ENCODE measurements at places on chromosomes 6 and 20.

GRCh38 chr6:154459513-154459912 lies 51.0 kb downstream of the CNKSR3 start:
- no peak for DNase-seq

GRCh38 chr20:62523473-62524203 lies 47.8 kb upstream of the GATA5 start:
- no peak for DNase-seq

DNA sequence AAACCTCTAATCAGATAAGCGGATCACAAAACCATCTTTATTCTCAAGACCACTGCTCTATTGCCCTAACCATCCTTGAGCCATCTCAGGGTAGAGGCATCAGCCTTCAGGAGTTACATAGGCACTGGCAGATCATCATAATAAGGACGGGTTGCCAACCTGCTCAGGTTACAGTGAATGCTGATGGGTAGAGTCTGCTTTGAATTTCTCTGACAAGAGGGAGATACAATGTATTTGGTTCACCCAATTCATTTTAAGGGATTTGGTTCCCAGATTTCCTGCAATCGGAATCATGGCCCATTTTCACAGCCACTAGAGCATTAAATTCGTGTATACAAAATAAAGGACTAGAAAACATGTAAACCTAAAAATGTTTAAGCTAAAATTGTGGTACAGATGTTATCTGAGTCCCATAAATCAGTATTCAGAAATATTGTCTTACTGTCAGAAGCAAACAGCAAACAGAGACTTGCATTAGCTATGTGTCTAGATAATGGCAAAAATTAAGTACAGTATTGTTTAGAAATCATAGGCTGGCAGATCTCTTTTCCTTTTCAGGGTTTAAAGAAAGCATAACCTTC lies 41.9 kb upstream of the TMEM170B start:
- no peak for DNase-seq

DNA sequence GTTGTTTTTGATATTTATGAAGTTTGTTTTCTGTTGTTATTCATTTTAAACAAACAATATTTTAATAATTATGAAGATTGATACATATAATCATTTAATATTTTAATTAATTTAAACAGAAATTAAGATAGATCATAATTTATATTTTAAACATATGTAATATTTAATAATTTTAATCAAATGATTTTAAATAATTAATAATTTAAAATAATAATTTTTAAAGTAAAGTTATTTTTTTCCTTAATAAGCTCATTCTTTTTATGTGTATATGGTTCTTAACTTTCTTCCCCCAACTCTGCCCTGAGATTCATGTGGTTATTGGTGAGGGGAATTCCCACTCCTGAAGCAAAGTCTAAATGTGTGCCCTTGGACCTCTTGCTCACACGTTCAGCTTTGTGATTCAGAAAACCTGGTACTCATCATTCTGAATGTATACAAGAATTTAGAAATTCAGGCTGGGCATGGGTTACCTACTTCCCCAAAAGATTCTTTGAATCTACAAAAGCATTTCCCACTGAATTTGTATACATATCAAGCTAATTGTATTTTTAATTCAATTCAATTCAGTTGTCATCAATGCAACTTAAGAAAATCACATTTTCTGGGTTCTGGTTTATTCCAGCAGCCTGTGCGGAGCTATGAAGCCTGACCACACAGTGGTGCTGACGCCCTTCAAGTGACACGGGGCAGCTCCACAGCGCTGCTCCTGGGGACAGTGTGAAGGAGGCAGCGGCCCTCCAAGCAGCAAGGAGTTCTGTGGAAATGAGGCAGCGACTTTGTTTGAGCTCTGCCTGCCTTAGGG lies 168.9 kb upstream of the UST start:
- DNase-seq: peak; percentile 61

- DNase-seq: no peak
Measured at GRCh38 chr20:23370873-23371272, 8.9 kb downstream of the GZF1 start.

GRCh38 chr6:108632441-108632840 lies 71.7 kb downstream of the FOXO3 start:
- no peak for DNase-seq

DNA sequence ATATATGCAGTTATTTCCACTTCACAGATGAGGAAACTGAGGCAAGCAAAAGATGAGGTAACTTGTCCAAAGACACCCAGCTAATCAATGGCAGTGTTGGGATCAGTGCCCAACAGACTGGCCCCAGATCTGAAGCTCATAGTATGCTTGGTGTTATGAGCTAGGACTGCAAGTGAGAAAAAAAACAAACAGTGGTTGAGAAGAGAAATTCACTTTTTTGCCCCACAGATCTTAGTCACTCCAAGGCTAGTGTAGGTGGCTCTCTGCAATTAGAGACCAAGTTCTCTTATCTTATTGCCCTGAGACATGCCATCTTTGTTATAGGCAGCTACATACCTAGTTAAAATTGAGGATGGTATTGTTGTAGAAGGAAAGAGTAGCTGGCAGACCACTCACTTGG lies 16.3 kb downstream of the PLEKHG1 start:
- no peak for DNase-seq

GRCh38 chr6:135673501-135674309 lies 176.2 kb upstream of the AHI1 start:
- no peak for DNase-seq

DNA sequence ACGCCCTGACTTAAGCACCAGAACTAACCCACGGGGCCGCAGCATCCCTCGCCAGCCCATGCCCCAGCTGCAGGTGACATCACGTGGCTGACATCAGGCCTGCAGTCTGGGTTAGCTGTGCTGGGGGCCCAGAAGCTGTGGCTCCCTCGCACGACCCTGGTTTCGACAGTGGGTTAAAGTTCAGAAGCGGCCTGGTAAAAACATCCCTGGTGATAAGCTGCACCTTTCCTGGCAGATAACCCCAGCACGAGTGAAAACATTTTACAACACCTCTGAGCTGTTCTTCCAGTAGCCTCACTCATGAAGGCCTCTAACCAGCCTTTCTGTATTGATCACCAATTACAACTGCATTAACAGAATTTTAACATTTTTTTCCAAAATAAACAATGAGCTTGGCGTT lies 136.4 kb upstream of the RREB1 start:
- peak; percentile 56 for DNase-seq

GRCh38 chr6:164377348-164377918 lies 932.0 kb downstream of the C6orf118 start:
- no peak for DNase-seq

DNA sequence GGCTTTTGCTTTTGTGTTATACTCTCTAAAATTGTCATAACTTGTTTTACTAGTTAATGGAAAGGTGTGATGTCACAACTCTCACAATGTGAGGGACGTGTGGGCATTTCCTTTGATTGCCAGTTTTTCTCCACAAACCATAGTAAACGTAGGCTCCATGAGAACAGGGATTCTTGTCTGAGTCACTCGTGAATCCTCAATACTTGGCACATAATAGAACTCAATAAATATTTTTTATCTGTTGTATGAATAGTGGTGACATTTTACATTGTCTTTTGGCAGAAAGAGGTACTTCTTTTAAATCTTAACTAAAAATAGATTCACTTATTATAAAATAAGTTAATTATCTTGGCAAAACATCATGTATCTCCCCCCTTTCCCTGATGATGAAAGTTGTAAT lies 69.0 kb upstream of the CNKSR3 start:
- no peak for DNase-seq

DNA sequence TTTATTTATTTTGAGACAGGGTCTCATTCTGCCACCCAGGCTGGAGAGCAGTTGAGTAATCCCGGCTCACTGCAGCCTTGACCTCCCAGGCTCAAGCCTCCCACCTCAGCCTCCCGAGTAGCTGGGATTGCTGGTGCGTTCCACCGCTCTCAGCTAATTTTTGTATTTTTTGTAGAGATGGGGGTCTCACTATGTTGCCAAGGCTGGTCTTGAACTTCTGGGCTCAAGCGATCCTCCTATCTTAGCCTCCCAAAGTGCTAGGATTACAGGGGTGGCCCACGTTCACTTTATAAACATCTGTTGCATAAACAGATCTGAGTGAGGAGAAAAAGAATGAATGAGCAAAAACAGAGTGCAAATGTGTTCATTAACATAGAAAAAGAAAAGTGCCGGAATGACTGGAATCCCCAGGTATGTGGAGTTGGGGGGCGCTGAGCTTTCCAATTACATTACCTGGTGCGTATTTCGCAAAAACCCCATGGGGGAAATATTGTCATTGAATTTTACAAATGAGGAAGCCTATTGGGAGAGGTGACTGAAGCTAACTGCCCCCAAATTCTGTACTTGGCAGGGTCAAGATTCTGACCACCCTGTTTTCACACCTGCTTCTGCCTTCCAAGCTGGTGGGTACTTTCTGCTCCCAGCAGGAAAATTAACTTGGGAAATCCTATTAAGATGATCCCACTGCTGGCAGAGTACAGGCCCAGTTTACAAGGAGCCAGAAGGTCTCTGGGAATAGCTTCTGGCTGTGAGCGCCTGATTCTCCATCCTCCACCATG lies 207.7 kb upstream of the JARID2 start:
- no peak for DNase-seq

- no peak for DNase-seq
Measured at GRCh38 chr6:107330168-107330567, 129.2 kb downstream of the PDSS2 start.

- no peak for DNase-seq
Measured at GRCh38 chr6:126919947-126920346, 198.5 kb upstream of the RSPO3 start.

- no peak for DNase-seq
Measured at GRCh38 chr6:142761756-142762155, 183.2 kb downstream of the HIVEP2 start.

DNA sequence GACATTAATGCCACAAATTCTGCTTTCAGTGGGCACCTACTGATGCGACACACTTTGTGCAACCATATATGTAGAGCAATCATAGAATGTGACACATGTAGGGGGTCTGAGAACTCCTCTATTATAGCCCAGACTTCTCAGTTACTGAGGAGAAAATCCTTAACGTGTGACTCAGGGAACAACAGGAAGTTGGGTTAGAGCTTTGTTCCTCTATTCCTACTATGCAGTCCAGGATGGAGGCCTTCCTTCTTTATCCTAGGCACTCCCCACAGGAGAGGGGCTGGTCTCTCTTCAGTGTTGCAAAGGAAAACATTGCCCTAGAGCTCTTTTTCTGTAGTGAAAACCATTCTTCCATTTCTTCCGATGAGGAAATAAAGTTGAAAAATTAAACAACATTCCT lies 39.6 kb upstream of the RCAN2 start:
- no peak for DNase-seq

DNA sequence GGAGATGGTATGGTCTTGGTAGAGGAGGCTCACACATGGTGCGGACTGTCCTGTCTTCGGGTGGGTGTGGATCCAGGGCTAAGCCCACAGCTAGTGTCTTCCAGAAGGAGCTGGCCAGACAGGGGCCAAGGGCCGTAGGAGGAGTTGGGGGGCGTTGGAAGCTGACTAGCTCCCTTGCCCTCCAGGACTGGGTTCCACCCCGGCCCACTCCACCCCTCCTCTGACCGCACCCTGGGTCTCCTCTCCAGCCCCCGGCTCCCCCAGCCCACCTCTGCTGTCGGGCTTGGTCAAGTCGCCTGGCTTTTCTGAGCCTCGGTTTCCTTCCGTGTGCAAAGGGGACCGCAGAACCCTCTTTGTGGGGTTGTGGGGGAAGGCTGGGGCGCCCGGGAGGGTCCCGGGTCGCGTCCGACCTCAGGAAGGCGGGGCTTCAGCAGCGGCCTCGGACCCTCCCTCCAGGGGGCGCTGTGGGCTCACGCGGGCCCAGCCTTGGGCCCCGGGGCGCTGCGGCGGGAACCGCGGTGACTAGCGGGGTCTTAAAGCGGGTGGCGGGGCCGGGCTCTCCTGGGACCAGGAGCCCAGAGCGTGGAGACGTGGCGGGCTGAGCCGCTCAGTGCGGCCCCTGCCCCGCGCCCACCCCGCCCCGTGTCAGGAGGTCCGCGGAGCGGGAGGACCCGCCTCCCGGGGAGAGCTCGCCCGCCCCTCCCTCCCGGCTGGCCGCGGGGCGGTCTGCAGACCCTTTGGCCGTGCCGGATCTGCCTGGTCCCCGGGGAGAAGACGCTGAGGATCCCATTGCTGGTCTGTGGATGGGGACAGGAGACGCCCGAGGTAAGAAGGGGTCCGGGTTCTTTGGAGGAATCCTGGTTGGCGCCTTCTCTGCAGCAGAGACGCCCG lies 5.4 kb downstream of the NPBWR2 start:
- no peak for DNase-seq

DNA sequence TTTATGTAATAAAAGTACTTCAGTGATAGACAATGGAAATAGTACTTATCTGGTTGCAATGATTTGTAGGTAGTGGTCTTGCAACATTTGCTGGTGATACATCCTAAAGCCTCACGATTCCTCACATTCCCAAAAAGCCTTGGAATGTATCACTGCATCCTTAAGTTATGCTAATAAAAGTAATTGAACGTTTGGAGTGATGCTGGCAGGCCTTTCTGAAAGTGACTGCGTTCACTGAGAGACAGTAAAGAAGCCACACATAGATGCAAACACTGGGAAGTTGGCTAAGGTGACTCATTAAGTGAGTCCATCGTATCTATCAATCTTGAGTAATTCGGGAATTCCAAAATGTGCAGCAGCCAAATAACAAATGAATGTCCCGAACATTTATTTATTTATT lies 444.1 kb upstream of the SOX4 start:
- no peak for DNase-seq

DNA sequence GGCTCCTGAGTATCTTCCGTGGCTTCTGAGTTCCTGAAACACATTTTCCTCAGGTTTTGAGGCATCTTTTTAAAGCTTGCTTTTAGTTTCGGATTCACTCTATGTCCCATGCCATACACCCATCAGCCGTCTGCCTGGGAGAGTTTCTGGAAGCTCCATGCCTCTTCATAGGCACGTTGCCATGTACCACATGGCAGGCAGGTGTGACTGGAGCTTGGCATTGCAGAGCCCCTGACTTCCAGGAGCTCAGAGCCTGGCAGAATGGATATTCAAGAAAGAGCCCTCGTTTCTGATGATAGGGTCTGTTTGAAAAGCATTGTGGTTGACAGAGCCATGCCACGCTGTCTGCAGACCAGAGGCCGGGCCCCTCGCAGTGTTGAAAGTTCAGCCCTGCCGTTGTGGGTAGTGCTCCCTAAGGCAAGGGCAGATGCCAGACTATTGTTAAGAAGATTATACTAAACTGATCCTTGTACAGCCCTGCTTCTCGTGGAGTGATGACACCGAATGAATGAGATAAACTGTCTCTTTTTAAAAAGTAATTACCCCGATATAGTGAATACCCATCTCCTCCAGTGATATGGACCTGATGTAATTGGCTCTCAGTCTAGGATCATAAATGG lies 100.0 kb downstream of the RPP40 start:
- no peak for DNase-seq

All from left lobe of liver (tissue), 2 donors.